ENCODE measurements at places on chromosomes 12 and 14.
A peak's percentile ranks its signal among the peaks of the same experiment; 100 is the strongest.

DNA sequence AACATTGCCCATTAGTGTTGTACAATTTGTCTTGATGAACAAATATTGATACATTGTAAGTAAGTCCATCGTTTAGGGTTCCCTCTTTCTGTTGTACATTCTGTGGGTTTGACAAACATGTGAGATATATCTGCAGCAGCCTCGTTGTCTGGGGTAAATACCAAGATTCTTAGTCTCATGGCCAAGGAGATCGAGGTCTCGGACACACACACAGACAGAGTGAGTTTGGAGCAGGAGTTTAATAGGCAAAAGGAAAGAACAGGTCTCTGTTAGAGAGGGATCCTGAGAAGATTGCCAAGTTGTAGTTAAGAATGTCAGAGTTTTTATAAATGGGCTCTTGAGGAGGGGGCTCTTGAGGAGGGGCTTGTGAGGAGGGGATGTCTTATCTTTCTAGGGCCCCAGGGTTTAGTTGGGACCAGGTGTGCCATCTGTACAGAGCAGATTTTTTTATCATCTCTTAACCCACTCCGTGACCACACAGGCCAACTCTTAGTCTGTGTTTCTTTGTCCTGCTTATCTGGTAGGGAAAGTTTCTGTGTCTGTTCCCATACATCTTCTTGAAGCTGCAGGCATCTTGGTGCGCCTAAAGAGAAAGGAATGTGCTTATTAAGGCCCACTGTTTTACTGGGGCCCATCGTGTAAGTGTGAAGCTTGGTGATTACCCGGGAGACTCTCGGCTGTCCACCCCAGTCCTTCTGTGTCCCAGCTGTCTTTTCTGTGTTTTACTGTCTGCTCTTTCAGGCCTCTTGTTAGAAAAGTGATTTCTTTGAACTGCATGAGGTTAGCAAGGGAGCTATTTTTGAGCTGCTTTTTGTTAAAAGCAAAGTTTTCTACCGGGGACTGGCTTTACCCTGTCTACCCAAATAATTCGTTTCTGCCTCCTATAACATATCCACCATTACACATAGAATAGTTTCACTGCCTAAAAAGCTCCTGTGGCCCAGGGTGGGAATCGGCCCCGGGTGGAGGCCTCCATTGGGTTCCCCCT, 22.4 kb upstream of the CLEC2D start:
- no peak for DNase-seq

DNA sequence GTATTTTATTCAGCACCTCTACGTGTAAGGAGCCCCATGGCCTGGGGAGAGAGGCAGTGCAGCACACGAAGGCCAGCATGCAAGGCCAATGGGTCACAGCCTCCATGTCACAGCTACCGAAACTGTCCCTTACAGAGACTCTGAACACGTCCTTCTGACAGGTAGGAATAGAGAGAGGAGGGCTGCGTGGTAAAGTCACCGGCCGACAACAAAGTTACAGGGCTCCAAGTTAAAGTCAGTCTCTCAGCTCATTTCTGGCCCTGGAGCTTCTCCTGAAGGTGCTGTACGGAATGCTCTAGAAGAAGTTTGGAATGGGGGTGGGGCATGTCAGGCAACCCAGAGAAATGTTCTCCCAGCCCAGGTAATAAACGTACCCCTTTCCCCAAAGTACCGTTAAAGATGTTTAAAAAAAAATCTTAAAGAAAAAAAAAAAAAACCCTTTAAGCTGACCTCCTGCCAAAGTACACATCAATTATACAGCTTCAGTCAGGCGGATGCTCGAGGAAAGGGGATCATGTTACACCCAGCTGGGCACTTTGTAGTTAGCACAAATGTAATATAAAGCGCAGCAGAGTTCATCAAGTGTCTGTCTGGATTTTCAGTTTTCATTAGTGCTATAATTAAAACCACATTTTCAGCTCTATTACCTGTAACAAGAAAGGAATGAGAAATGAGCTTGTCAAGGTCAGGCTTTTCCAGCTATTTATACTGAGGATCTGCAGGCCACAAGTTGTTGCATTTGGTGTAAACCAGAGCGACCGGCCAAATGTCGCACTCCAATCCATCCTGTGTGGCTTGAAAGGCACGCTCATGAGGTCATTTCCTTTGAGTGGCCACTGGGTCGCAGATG, 53.3 kb upstream of the CDKN3 start:
- peak; percentile 11 for DNase-seq

DNA sequence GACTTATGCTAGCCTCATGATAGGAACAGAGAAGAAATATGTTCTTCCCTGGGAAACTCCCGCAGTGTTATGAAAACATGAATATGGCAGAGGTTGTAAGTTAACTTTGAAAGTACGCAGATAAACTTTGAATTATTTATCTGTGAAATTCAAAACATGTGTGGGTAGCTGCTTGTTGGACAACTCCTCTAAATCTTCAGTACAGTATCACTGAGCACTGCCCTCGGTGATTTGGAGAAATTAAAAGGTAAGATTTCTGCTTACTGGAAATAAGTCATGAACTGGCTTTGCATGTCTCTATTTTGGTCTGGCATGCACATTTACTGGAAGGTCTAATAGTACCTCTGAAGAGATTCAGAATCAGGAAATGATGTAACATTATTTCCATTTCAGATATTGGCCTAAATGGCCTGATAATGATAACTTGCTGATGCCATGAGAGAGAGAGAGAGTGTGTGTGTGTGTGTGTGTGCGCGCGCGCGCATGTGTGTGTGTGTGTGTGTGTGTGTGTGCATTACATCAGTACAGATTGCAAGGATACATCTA, 1441.9 kb upstream of the FLRT2 start:
- DNase-seq, result no peak

DNA sequence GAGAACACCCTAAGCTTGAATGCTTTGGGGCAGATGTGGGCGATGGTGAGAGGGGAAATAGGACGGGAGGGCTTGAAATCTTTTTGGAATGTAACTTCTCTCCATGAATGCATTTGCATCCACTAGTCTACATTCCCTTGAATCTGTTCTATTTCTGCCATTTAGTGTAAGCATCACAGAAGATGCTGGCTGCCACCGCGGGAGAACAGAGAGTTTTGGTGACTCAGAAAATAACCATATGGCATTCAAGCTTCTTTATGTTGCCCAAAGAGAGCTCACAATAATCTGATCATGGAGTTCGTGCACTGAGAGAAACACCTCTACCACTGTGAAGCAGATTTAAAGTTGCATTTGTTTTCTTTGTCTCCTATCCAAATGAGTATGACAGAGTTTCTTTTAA, 52.6 kb upstream of the OTX2 start:
- no peak for DNase-seq

DNA sequence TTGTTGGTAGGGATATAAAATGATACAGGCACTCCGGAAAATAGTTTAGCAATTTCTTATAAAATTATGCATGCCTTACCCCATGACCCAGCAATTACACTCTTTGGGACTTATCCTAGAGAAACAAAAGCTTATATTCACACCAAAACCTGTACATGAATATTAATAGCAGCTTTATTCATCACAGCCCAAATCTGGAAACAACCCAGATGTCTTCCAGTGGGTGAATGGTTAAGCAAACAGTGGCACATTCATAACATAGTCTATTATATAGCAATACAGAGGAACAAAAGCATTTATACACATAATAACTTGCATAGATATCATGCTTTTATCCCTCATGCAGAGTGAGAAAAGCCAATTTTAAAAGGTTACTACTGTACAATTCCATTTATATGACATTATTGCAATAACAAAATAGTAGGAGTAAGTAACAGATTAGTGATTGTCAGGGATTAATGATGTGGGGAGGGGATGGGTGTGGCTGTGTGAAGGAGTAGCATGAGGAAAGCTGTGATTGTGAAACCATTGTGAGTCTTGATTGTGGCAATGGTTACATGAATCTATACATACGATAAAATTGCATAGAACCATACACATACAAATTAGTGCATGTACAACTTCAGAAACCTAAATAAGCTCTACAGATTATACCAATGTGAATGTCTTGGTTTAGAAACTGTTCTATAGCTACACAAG, 363.1 kb upstream of the OR4E1 start:
- DNase-seq, result no peak

DNA sequence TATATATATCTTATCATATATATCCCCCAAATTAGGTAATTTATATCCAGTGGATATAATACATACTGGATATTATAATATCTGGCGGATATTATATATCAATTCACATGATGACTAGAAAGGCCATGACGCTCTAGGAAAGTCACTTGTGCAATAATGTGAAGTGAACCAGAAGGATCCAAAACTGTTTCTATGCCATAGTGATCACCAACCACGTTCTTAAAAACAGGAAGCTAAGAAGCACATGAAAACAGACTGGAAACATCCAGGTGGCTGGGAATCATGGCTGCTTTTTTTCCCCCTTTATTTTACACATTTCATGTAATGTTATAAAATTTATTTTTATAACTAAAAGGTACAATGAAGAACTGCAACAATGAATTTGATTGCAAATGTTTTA, 1.4 kb downstream of the GUCY2C start:
- no peak for DNase-seq

DNA sequence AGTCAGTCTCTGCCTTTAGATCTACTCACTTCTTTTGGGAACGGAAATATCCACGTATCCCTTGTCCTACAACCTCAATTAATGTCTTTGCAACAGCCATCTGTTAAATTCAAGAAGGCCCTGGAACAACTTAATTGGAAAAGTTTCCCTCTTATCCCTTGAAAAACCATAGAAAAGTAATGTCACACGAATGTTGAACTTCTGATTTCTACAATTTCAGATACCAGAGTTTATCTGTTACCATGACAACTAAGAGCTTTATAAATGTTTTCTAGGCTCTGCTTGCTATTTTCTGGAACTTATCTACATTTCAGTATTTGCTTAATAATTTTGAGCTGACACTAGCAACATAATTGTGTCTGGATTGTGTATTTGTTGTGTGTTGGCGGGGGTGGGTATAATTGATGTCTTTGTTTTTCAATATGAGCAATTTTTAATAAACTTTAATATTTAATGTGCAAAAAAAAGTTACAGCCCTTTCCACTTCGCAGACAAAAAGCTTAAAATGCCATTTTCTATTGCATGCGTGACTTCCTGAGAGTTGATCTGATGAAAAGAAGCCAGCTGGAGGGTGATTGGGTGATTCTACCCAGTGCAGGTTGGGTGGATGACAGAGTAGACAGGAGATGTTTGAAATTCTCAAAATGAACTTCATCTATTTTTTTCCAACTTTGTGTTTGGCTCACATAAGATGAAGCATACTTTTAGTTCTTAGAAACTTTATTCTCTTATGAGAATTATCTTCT, 11.8 kb upstream of the EDDM3A start:
- DNase-seq, result no peak

- DNase-seq, result no peak
These were observed 6.1 kb upstream of the FGF6 start for GRCh38 chr12:4451694-4452093.

- no peak for DNase-seq
These were observed 47.3 kb downstream of the CHGA start for GRCh38 chr14:92970271-92970670.

GRCh38 chr14:23610090-23610814, 25.9 kb upstream of the DHRS2 start:
- DNase-seq, result no peak

DNA sequence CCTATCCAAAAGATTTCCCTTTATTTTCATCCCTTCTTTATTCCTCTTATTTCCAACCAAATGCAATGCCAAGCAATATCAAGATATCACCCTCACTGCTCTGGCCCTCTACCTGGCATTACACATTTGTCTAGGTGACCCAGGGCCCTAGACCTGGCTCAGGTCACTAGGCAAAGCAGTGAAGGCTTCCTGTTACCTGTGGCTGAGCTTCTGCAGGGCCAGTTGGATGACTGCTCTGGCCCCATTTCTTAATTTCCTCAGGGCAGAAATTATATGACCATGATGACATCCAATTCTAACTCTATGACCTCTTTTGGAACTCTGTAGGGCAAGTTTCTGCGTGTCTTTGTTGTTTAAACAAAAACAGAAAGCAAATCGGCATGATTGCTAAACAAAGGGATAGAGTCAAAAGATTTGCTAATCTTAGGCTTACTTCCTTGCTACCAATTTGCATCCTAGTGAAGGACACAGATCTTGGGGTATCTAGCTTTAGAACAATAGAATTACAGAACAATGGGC, 7.4 kb upstream of the CCDC198 start:
- no peak for DNase-seq

- DNase-seq, result no peak
These were observed 1.0 kb downstream of the CDCA3 start for GRCh38 chr12:6849976-6850560.

GRCh38 chr14:93269341-93270068, 62.4 kb downstream of the UBR7 start:
- DNase-seq, result no peak

DNA sequence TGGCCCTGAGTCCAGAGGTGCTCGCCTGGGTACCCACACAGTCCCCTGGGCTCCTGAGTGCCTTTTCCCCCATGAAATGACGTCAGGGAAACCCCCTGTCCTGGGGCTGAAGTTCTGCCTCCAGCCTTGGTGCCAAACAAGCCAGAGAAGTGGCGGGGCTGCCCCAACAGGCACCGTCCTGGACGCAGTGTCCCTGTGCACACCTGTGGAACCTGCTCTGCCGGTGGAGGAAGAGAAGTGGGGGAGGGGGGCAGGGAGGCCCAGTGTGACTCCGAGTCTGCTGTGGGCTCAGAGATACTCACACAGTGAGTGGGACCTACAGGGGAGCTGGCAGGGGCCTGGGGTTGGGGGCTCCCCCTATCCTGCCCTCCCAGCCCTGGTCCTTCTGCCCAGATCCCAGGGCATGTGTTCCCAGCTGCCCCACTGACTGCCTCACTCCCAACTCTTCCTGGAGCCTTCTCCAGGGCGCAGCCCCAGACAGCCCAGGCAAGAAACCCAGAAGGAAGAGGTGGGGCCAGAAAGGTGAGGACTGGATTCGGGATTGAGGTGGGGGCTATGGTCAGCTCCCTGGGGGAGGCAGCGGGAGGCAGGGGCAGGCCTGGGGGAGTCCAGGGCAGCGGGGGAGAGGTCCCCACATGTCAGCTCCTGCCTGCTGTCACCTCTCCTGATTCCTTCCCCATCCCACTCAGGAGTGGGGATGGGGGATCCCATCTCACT, 24.7 kb downstream of the CCDC85C start:
- no peak for DNase-seq

GRCh38 chr14:61103541-61104339, 122.7 kb downstream of the SLC38A6 start:
- no peak for DNase-seq

DNA sequence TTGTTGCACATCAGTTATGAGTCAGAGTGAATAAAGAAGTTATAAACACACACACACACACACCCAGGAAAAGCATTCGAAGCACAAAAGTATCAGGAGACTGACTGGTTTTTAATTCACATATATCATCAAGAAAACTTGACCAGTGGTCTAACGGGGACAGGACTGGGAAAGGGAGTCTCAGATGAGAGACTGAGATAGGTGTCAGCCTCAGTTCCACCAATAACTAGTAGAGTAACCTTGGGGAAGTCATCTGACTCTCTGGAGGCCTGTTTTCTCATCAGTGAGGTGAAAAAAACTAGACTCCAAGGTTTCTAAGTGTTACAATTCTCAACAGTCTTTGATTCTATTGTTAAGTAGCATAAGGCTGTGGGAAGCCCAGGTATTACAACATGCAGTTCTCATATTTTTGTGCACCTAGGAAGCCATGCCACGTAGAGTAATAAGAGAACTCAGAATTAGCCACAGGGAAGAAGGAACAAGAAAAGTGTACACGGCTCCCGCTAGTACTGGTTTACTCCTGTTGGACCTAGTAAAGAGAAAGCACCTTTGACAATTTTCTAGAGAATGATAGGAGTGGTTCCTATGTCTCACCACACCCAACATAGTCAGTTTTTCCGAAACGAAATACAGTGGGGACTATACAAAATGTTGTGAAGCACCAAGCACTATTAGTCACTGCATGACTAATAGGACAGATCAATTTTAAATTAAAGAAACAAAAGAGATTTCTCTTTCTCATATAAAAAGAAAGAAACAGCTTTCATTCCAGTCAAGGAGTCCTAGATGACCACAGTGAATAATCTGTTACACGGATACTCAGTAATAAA, 5.0 kb downstream of the PPTC7 start:
- DNase-seq, result no peak
